ENCODE measurements at places on chromosomes 3 and 15.

- DNase-seq = no peak
Observed at GRCh38 chr15:39785139-39785538, 2.5 kb upstream of the FSIP1 start.

GRCh38 chr3:102810937-102811336, 376.1 kb downstream of the ZPLD1 start:
- DNase-seq = no peak

DNA sequence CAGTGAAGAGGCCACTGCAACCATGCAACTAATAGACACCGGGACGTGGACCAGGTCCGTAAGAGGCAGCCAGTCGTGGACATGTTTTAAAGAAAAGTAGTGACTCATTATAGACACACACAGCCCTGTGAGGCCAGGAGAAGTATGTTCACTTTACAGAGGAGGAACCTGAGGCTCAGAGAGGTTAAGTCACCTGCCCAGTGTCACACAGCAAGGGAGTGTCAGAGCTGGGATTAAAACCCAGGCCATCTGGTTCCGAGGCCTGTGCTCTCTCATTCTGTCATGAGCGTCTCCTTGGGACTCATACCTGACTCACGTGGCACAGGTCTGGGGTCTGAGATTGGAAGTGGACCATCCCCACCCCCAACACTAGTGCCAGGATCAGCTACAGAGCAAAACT, 28.1 kb upstream of the GRIP2 start:
- no peak for DNase-seq

DNA sequence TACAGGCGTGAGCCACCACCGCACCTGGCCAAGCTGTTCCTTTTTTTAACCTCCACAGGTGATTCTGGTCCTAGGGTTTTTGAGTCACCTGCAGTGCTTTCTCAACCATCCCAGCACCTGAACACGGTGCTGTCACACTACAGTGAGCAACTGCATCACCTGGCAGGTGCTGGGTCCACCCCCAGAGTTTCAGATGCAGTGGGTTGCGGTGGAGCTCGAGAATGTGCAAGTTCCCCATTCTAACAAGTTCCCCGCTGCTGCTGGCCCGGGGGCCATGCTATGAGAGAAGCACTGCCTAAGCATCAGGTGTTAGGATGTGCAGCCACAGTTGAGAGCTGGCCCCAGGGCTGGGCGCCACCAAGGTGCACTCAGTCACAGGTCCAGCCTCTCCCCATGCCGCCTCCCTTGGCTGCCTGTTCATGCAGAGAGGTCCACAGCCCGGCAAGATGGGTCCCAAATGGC, 18.0 kb downstream of the ISG20 start:
- no peak for DNase-seq

GRCh38 chr3:64928683-64929082, 240.9 kb upstream of the ADAMTS9 start:
- DNase-seq = no peak

DNA sequence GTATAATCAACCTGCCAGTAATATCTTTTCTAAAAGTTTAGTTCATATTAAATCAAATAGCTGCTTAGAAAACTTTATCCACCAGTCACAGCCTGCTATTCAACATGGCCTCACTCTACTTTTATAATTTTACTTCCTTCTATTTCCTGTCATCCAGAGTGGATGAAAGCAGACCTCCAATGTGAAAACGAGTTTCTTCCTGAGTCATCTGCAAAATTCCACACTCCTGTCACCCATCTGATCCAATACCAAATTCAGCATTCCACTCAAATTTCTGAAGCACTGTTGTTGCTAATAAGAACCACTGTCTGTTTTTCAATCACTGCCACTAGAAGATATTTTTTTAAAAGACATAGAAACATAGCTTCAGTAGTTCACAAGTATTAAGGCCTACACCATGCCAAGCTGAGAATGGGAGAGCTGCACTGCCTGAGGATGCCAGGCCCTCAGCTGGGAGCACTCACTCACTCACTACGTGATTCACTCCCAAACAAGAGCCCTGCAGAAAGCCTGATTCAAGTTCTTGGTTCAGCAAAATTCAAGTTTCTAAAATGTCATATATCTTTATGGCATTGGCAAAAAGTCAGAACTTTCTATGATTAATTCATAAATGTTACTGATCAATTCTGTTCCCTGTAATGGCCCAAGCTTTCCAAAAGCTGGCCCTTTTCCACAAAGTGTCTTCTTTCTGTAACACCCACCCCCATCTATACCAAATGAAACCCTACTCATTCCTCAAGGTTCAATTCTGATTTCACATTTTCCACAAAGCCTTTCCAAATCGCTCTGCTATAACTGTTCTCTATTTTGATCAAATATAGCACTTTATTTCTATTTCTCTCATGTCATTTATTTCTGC, 82.9 kb downstream of the FSIP1 start:
- no peak for DNase-seq

DNA sequence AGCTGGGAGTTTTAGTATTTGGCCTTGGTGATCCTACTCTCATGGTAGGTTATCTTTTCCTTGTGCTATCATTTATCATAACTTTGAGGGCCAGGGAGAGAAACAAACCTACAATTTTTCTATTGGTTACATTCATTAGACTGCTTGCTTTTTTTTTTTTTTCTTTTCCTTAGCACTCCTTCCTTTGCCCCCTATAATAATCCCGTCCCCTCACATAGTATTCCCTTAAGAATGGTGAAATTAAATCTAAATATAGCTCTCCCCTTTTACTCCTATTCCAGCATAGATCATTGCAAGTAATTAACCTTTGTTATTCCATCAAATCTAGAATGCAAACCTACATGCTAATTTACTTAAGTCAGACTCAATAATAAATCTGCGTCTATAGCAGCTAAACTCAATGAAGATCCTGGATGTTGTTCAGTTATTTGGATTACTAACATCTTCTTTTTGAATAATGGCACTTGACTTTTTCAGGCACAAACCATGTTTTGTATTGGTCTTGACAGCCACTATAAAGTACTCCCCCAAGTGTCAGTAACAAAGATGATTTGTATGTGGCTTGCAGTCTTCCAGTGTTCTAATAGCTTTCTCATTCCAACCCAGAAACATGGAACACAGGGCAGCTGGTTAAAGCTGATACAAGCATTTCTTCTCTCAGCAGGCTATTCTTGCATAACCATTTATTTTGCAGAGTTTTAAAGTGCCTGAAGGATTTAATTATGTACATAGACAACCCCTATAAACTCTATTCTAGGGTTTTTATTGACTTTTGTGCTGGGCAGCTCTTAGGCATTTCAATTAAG, 420.6 kb downstream of the MECOM start:
- DNase-seq = no peak

GRCh38 chr3:18211116-18211515, 214.0 kb downstream of the SATB1 start:
- no peak for DNase-seq

DNA sequence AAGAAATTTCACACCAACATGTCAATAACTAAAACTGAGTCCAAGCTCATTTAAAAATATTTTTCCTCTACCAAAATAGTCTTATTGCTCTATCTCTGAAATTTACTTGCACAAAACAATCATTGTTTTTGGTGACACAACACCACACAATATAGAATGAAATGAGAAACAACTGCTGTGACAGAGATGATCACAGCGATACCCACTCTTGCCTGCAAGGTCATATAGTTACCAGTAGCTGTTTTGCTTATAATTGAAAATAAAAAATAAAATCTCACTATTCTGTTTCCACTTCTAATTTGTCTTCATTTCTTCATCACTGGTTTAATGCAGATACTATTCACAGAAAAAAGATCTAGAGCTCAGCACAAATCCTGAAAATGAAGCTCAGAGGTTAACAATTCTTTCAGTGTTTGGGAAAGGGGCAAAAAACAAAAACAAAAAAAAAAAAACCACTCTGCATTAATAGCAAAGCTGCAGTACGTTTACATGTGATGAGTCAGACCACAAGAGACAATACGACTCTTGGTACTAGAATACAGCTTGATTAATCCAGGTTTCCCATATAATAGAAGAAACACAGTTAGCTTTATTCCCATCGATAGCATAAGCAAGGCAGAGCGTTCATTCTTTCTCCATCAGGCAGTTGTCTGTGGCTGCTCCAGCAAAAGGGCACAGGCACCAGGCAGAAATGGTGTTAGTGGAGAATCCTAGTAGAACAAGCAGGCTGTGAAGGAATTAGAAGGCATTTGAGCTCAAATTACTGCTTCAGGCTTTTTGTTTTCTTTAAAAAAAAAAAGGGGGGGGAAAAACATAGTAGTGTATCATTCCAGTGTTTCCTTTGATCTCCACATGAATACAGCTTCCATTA, 773 bp downstream of the ANKRD28 start:
- DNase-seq = no peak

DNA sequence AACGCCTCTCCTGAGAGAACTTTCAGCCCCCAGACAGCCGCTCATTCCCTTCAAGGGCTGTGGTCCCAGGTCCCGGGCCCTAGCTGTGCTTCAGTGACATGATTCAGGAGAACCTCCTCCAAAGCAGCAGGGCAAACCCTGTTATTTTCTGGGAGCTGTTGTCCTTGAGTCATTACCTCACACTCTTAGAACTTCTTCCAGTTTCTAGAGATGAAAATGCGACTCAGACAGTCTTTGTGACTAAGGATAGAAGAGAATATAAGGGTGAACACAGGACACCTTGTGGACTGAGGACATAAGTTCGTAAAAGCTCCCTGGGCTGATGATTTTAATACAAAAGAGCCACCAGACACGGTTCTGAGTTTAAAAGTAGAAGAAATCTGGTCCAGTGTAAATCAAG, 203.8 kb downstream of the RORA start:
- no peak for DNase-seq

- no peak for DNase-seq
Observed at GRCh38 chr3:117617906-117618305, 908.3 kb downstream of the TUSC7 start.

GRCh38 chr15:40238532-40239403, at the start of gene PAK6:
Gene PAK6 (plus strand): TSS chr15:40239063. CDS start chr15:40264786, 25,723 bp downstream.
- DNase-seq = no peak

GRCh38 chr15:46413799-46414198, 779.0 kb downstream of the SQOR start:
- no peak for DNase-seq

GRCh38 chr3:60788185-60788584, 463.1 kb downstream of the FHIT start:
- DNase-seq = no peak

DNA sequence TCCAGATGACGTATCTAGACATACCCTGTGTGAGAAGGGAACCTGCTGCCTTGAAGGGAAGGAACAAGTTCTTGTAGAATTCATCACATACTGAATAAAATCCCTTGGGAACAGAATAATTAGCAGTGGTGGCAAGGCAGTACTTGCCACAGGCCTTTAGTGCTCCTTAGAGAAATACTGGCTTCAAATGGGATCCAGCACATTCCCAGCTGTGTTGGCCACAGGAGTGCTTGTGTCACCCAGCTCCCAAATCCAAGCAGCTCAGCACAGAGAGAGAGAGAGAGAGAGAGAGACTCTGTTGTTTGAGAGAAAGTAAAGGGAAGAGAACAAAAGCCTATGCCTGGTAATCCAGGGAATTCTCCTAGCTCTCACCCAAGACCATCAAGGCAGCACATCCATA, 969.0 kb upstream of the ALCAM start:
- DNase-seq = no peak

DNA sequence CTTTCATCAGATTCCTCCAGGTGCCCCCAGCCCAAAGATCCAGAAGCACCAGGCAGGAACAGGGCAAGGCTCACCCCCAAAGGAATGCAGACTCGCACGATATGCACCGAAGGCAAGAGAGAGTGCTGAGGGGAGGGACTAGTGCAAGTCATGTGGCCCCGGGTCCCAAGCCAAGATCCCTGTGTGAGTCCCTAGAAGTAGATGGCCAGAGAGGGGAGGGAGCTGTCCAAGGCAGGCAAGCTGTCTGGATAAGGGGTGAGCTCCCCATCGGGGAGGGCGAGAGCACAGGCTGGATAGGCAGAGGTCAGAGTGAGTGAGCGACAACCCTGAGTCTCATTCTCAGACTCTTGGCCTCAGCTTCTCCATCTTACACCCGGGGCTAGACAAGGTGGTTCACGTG, 171.5 kb upstream of the LINGO1 start:
- no peak for DNase-seq

DNA sequence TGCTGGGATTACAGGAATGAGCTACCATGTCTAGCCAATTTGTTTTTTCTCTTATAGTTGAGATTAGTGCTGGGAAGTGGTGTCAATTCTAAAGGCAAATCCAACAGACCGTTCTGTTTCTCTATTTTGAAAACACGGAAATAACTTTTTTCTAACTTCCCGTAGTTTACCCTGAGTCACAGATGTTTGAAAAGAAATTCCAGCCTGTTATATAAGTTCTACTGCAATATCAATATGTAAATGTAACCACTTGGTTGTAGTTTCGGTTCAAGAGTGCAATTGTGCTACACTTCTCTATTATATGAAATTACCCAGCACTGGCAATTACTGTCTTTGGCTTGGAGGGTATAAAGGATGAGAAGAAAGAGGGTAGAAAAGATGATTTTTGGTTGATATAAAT, 22.3 kb upstream of the GNB4 start:
- no peak for DNase-seq

DNA sequence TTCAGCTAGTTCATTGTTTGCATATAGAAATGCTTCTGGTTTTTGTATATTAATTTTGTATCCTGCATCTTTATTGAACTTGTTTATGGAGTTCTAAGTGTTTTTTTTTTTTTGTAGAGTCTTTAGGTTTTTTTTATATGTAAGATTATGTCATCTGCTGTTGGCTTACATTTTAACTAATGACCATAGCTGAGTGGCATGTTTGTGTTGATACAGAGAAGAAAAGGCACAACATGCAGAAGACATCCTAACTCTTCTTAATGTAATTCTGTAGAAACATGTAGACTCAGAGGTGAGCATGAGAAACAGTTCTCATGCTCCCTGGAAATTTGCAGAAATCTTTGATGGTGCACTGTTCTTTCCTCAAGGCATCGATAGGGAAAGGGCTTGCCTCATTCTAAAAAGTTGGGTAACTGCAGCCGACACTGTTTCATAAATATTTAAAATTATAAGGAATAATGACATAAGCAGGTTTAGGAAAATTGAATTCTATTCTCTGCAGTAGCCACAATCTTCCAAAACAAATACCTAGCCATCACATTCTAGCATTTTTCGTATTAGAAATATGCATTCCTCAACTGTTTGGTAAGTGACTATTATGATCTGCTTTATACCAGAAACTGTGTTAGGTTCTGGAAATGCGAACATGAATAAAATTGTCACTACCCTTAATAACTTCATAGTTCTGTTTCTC, 499.6 kb upstream of the KCNMB2 start:
- DNase-seq = no peak

- no peak for DNase-seq
Observed at GRCh38 chr3:72996121-72996472, 514 bp upstream of the PPP4R2 start.

- no peak for DNase-seq
Observed at GRCh38 chr15:46091860-46092450, 457.1 kb downstream of the SQOR start.

- DNase-seq = no peak
Observed at GRCh38 chr15:43868406-43868805, 41.6 kb downstream of the WDR76 start.

All from SJSA1 (cell line).